ENCODE measurements at places on chromosomes 6 and 20. TPM values are rescaled to one million over a fixed set of nuclear protein-coding genes. Genes with fewer than 3 reads are reported as not detected.

The RIPK1 gene
- total RNA-seq: 12.2 TPM

The FAM217A gene
- total RNA-seq: not detected

The SMPD2 gene
- 16.5 TPM for total RNA-seq

The VSTM2L gene
- total RNA-seq: 16.6 TPM

The ZBTB46 gene
- total RNA-seq: 0.82 TPM

The SAMD5 gene
- 0.62 TPM for total RNA-seq

The CGA gene
- total RNA-seq: 0.23 TPM

The MTHFD1L gene
- total RNA-seq: 44.0 TPM

The RIMS1 gene
- not detected for total RNA-seq

The NRN1 gene
- 0.59 TPM for total RNA-seq

The HTR1E gene
- not detected for total RNA-seq

The PI16 gene
- not detected for total RNA-seq

The TXLNB gene
- not detected for total RNA-seq

The MYLIP gene
- 2.4 TPM for total RNA-seq

The PPIL6 gene
- 3.6 TPM for total RNA-seq

The SLC17A1 gene
- total RNA-seq: 0.16 TPM

The RAD21L1 gene
- not detected for total RNA-seq

The GINS1 gene
- total RNA-seq: 34.6 TPM

The RBPJL gene
- not detected for total RNA-seq

The NKX2-2 gene
- total RNA-seq: not detected

The EPHA7 gene
- 0.05 TPM for total RNA-seq

The BPIFA1 gene
- not detected for total RNA-seq

The UBE2C gene
- total RNA-seq: 240 TPM

The GLP1R gene
- not detected for total RNA-seq

Data from A549 treated with Mapracorat at 1 μM for 4 hours (cell line).